Choroid plexus epithelial cell (primary cell): ENCODE measurements at places on chromosomes 16 and 17.

- DNase-seq = no peak
Measured at GRCh38 chr16:80973991-80974390, 32.7 kb downstream of the CMC2 start.

GRCh38 chr17:27807567-27808470 lies 7.5 kb upstream of the NOS2 start:
- no peak for DNase-seq

- DNase-seq = peak; percentile 87
Measured at GRCh38 chr17:40019140-40019991, 4.1 kb downstream of the CSF3 start.

DNA sequence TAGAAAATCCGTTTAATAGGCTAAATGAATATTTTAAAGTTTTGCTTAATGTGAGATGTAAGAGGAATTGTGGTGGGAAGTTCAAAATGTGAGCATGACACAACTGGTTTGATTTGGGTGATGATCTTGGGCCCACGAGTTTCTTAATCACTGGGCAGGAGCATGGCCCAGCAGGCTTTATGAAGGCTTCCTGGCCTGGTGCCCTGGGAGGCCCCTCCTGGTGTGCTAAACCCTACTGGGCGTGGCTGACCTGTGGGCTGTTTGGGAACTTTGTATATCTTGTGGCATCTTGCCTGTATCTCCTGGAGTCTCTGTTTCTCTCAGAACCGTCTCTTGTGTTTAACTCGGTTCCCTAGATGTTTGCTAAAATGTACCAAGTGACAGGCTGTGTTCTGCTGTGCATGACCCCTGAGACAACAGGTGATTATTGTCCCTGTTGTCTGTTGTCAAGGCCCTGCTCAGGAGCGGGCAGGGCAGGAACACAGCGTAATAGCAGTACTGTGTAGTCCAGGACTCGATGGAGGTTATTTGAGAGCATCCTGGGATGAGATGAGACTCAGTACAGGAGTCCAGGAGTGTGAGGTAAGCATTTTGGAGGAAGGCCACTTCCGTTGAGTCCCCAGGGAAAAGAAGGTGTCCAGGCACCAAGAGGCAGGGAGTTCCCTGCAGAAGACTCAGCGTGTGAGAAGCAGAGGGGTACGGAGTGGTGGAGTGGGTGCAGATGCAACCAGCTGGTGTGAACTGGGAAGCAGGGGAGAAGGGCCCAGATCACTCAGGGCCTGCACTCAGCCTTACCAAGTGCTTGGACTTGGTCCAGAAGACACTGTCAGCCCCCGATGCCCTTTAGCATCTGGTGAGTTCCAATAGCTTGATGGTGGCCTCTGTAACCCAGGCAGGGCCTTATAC lies 48.5 kb downstream of the B9D1 start:
- peak; percentile 84 for DNase-seq

DNA sequence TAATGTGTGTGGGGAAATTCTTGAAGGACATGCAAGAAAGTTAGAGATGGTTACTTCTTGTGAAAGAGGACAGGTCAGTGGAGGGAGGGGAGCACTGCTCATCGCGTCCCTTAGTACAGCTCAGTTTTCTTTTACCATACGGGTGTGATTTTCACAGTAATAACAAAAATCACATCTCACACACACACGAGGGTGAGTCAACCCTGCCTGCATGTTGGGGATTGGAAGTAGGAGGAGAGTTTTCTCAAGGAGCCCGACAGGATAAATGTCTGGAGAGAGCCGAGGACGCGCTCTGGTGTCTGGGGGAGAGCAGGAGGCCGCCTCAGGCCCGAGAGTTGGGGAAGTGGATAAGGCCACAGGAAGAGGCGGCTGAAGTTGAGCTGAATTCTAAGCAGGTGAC lies 16.4 kb downstream of the PLCD3 start:
- no peak for DNase-seq

- DNase-seq = no peak
Measured at GRCh38 chr17:33121756-33122155, 130.1 kb downstream of the SPACA3 start.

DNA sequence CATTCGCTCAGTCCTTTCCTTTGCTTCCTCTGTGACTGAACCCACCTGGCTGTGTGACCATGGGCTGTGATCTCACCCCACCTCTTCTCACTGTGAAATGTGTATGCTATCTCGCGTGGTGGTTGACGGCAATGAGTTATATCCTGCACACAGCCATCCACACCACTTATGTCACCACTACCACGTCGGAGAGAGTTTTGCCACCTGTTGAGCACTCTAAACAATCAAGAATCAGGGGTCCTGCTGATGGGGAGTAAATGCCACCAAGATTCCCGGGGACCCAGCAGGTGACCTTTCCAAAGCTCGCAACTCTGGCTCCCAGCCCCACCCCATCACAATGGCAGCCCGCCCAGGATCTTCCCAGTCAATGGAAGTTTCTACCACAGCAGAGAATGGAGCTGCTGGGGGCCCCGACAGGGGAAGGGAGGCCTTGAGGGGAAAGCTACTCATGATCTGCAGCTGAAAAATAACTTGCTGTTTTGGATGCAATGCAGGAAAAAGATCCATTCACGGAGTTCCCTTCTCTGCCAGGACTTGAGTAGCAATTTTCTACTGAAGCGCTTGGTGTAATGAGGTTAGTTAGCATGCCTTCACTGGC lies 26.2 kb upstream of the RCVRN start:
- DNase-seq = no peak

GRCh38 chr17:80889231-80890195 lies 102.1 kb upstream of the CHMP6 start:
- DNase-seq = no peak

DNA sequence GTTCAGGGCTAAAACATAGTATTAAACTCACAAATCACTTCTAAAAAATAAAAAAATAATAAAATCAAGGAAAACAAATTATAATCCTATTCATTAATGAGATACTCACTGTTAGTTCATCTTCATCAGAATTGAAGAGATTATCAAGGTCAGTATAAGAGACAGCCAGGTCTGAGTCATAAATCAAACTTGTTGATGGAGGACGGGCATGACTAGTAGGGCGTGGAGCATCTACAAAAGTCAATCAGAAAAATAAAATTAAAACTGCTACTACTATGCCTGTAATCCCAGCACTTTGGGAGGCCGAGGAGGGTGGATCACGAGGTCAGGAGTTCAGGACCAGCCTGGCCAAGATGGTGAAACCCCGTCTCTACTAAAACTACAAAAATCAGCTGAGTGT lies 59.1 kb upstream of the INTS2 start:
- DNase-seq = no peak

- DNase-seq = no peak
Measured at GRCh38 chr17:81843713-81844326, 9.0 kb upstream of the PPP1R27 start.

DNA sequence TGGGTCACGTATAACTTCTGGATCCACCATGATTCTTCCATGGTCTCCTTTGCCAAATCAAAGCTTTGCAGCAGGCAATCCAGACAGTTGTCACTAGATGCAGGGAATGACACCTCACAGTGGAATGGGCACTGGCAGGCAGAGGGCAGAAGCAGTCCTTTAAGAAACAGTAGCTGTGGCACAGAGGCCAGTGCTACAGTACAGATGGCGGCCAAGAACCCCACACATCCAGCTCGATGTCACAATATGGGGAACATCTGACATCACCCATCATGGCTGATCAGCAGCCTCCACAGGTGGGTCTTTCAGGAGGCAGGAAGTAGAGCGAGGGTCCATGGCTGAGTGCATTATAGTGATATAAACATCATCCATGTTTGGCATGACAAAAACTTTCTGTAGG lies 18.8 kb upstream of the ERN1 start:
- no peak for DNase-seq

DNA sequence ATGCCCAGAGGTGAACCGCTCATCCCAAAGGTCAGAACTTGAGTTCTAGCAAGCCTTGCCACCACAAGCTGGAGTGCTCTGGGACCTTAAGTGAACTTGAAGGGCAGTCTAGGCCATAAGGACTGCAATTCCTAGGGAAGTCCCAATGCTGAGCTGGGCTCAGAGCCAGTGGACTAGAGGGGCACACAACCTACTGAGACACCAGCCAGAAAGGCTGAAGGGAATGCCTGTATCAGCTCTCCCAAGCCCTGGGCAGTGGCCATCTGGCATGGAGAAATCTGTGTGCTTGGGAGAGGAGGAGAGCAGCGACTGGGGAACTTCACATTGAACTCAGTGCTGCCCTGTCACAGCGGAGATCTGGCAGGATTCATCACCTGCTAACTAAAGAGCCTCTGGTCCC lies 201.3 kb downstream of the CEP112 start:
- no peak for DNase-seq

GRCh38 chr17:31459716-31460115 lies 68.2 kb downstream of the RAB11FIP4 start:
- no peak for DNase-seq

- DNase-seq = no peak
Measured at GRCh38 chr17:61380217-61380835, 19.3 kb upstream of the TBX2 start.

GRCh38 chr17:72407931-72408330 lies 287.1 kb downstream of the SOX9 start:
- no peak for DNase-seq

DNA sequence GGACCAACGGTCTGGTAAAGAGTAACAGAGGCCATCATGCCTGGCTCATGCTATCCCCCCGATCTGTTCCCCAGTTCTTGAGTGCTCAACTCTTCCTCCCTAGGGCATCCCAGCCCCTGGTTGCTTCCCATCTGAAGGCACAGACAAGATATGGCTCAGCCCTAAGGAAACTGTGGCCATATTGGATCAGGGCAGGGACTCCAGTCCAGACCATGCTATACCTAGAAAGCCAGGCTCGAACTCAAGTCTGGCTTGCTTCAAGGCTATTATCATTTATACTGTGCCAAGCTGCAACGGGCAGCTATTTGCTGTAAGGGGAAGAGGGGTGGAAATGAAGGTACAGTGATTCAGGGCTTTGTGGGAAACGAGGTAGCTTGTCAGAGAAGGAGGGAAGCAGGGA lies 2.8 kb downstream of the UBTF start:
- no peak for DNase-seq

- DNase-seq = no peak
Measured at GRCh38 chr16:57797526-57798266, 4.6 kb downstream of the KIFC3 start.

- no peak for DNase-seq
Measured at GRCh38 chr17:66764506-66764905, 70.4 kb upstream of the CACNG5 start.

DNA sequence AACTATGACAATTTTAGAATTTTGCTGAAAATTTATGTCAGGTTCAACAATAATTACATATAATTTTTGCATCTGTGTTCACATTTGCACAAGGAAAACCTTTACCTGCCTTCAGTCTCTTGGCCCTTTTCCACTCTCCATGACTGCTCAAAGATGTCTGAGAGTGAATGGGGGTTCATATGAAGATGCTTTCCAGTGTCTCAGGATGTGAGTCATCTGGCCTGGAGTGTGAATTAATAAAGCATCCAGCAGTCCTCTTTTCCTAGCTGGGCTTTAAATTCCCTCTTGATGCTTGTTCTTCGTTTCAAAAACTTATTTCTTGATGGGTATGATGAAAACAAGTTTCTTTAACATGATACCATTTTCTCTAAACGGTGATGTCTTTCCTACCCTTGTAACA lies 99.9 kb downstream of the CDK5R1 start:
- DNase-seq = peak; percentile 20

DNA sequence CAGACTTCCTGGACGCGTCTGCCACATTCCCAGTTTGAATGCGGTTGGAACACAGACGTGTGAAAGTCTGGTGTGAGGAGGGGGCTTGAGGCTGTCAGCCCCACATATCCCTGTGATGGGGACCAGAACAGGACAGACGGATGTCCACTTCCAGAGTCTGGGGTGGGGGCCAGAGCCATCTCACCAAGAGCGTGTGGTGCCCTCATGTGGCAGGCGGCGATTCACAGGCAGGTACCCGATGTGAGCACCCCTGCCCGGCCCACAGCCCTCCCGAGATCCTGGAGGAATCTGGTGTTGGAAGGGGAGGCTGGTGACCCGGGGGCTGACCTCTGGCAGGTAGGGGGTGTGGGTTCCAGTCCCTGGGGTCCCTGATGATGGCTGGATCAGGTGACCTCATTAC lies 51.5 kb downstream of the ENGASE start:
- peak; percentile 5 for DNase-seq

GRCh38 chr16:13545271-13545670 lies 374.7 kb upstream of the ERCC4 start:
- no peak for DNase-seq

- no peak for DNase-seq
Measured at GRCh38 chr17:56975656-56976055, 2.3 kb upstream of the SCPEP1 start.

DNA sequence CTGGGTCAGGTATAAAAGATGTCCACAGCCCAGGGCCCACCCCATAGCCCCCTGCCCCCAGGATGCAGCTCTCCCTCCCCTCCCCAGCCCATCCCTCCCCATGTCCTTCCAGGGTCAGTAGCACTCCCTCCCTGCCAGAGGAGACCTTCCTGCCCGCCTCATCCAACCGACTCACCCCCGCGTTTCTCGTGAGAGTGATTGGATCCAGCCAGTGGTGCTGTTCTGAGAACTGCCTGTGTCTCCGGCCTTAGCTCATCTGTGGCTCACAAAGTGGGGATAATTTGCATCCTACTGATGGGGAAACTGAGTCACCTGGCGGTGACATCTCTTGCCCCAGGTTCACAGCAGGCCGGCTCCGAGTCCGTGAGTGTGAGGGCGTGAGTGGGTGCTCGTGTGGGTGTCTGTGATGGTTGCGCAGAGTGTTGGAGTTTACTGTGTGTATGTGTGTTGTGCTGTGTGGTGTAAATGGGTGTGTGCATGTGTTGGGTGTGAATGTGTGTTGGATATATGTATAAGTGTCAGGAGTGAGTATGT lies 90.7 kb upstream of the GSE1 start:
- DNase-seq = no peak

GRCh38 chr17:62899361-62899760 lies 66.7 kb upstream of the TANC2 start:
- no peak for DNase-seq

- DNase-seq = peak; percentile 78
Measured at GRCh38 chr17:2064520-2064971, 9.6 kb downstream of the HIC1 start.

- DNase-seq = no peak
Measured at GRCh38 chr17:27233776-27234175, 60.1 kb upstream of the WSB1 start.

DNA sequence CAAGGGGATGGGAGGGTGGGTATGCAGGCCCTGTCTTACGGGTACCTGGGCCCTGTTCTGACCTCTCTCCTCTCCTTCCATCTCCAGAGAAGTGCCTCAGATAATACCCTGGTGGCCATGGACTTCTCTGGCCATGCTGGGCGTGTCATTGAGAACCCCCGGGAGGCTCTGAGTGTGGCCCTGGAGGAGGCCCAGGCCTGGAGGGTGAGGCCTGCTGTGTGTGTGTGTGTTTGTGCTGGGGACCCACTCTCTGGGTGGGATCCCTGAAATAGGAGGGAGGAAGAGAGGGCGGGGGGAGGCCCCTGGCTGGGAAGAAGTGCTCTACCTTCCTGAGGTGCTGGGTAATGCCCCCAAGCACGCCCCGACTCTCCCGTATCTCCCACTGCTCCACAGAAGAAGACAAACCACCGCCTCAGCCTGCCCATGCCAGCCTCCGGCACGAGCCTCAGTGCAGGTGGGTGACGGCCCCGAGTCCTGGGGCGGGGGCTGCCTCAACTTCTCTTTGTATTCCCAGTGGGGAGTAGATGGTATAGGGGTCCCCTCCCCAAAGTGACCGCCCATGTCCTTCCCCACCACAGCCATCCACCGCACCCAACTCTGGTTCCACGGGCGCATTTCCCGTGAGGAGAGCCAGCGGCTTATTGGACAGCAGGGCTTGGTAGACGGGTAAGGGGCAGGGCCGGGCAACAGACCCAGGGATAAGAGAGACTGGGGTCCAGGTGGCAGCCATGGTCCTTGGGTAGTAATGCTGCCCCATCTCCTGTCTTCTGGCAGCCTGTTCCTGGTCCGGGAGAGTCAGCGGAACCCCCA lies 7.8 kb downstream of the GRB7 start:
- no peak for DNase-seq

GRCh38 chr17:80663781-80664206 lies 119.2 kb downstream of the RPTOR start:
- no peak for DNase-seq
